ENCODE measurements at places on chromosomes 2 and 18. TPM values are rescaled to one million over a fixed set of nuclear protein-coding genes. Genes with fewer than 3 reads are reported as not detected.

TCF23 gene
- not detected for total RNA-seq

- no peaks in the 10 kb centered on the region for H3K27me3 ChIP-seq
- DNase-seq: no peak
Observed at GRCh38 chr2:143083636-143084035, 45.6 kb upstream of the ARHGAP15 start.

DNA sequence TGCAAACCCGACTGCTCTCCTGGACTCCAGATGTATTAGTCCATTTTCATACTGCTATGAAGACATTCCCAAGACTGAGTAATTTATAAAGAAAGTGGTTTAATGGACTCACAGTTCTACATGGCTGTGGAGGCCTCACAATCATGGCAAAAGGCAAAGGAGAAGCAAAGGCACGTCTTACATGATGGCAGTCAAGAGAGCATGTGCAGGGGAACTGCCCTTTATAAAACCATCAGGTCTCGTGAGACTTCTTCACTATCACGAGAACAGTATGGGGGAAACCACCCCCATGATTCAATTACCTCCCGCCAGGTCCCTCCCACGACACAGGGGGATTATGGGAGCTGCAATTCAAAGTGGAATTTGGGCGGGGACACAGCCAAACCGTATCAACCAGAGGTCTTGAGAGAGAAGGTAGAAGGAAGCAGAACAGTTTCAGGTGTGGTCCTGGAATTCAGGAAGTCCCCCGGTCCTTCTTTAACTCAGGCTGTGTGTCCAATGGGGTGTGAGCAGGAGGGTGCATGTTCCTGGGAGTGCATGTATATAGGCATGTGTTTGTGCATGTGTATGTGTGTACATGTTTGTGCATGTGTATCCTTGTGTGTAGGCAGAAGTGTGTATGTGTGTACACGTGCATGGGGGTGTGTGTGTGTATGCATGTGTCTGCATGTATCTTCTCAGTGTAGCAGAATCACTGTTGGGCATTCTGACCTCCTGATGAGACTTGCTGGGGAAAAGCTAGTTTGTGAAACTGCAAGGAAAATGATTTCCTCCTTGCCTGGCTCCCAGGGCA lies 46.2 kb downstream of the GREB1 start:
- no peak for DNase-seq
- H3K27ac ChIP-seq: peak overlapping the region; percentile 7
- H3K4me1 ChIP-seq: peaks cover 7% of the 10 kb centered on the region
- no peak overlapping the region for H3K4me3 ChIP-seq

DNA sequence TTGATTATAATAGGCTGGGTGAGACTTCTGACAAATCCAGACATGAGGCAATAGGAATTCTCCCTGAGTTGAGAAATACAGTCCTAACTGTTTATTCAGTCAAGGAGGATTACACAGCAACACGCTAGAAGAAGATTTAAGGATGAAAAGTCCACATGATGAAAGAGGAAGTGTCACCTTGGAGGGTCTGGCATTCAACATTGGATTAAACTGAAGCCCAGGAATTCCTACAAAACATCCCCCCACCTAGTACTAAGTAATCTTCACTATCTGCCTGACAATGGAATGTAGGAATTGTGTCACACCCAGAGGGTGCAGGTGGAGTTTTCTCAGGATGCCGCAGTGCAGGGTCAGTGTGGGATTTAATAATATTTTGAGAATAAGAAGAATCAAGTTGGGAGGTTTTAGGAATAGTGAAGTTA lies 142.4 kb downstream of the SOCS6 start:
- no peaks in the 10 kb centered on the region for H3K36me3 ChIP-seq
- H3K27me3 ChIP-seq: no peaks in the 10 kb centered on the region
- H3K4me3 ChIP-seq: no peak overlapping the region
- peaks cover 21% of the 10 kb centered on the region for H3K4me1 ChIP-seq
